CD4-positive, alpha-beta T cell treated with Interferon alpha-2 for 1 hour (primary cell): ENCODE measurements at places on chromosomes 4 and X.

GRCh38 chr4:152594978-152595925 lies 59.4 kb upstream of the FBXW7 start:
- DNase-seq: no peak

DNA sequence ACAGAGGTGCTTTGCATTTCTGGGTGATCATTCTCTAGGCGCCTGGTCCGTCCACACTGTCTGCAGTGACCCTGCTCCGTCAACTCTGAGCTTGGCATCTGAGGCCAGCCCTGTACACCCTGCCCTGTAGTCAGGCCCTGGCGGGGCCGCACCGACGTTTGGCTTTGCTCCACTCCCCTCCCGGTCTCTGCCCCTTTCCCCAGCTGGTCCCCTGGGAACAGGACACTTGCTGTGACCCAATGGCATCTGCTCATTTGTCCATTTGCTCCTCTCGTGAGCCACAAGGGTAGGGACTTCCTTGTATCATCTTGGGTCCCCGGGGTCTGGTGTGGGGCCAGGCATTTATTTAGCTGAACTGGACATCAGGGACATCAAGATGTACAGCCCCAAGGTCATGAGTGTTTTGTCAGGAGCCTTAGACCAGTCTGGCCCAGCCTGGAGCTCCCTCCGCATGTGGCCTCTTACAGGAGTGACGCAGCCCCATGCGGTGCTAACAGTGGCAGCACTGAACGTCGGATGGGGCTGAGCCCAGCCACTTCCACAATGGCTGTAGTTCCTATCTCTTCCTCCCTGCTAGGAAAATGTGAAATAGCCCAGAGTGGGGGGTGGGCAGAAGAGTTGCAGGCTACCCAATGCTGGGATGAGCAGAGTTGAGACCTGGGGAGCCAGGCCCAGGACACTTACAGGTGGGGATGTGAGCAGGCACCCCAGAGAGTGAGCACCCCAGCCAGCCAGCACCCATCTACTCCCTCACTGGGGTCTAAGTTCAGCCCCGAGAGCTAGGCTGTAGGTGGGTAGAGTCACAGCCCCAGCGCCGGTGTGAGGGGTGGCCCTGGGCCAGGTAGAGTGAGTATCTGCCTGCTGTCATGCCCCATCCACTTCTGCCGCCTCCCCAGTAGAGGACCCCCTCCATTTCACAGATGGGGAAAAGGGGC lies 2.0 kb upstream of the SH3BP2 start:
- DNase-seq: no peak

DNA sequence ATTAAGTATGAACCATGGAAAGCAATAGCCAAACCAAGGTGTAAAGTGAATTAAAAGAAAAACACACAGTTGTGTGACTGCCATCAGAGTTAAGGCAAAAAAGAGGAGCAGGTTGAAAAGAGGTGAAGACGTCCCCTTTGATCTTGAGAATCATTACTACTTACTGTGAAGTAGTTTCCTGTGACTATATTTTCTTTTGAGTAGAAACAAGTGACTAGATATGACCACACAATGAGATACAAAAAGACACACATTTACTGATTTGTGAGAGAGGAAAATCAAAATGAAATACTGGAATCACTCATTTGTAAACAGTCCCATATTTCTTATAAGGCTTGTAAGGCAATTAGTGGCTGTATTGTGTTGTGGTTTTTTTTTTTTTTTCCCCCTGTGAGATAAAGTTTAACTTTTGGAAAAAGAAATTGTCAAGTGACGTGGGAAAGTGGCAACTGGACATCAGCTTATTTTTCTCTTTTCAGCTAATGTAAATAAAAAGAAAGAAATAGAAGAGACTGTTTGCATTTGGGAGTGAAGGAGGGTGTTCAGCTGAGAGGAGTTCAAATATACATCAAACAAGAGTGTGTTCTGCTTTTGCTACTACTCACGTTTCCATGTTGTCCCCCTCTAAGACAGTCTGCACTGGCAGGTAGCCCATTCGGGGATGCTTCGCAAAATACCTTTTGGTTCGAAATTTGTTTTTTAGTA lies 106.4 kb upstream of the FTHL17 start:
- no peak for DNase-seq

- no peak for DNase-seq
Observed at GRCh38 chr4:42344749-42345148, 52.5 kb upstream of the SHISA3 start.

GRCh38 chr4:184942444-184943425 lies 75.6 kb upstream of the HELT start:
- no peak for DNase-seq

- DNase-seq: no peak
Observed at GRCh38 chr4:57157596-57158137, 47.5 kb upstream of the IGFBP7 start.

GRCh38 chr4:68336530-68336929 lies 13.4 kb downstream of the YTHDC1 start:
- no peak for DNase-seq

DNA sequence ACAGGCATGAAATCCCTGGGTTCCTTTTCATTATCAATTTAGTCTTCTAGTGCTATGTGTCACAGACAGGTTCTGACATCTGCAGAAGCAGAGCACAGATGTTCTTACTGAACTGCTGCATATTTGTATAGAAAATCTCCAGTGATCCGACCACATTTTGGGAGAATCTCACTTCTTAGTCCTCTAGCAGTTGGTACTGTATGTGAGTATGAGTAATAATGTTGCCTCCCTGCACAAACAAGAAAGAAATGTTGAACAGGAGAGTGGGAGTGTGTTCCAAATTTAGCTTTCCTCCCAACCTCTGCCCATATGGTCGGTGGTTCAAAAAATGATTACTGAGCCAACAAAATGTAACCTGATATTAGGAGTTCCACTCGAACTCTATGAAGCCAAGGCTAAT lies 165.3 kb upstream of the GPC4 start:
- DNase-seq: no peak

- no peak for DNase-seq
Observed at GRCh38 chrX:145002771-145003170, 244.5 kb upstream of the SPANXN1 start.

DNA sequence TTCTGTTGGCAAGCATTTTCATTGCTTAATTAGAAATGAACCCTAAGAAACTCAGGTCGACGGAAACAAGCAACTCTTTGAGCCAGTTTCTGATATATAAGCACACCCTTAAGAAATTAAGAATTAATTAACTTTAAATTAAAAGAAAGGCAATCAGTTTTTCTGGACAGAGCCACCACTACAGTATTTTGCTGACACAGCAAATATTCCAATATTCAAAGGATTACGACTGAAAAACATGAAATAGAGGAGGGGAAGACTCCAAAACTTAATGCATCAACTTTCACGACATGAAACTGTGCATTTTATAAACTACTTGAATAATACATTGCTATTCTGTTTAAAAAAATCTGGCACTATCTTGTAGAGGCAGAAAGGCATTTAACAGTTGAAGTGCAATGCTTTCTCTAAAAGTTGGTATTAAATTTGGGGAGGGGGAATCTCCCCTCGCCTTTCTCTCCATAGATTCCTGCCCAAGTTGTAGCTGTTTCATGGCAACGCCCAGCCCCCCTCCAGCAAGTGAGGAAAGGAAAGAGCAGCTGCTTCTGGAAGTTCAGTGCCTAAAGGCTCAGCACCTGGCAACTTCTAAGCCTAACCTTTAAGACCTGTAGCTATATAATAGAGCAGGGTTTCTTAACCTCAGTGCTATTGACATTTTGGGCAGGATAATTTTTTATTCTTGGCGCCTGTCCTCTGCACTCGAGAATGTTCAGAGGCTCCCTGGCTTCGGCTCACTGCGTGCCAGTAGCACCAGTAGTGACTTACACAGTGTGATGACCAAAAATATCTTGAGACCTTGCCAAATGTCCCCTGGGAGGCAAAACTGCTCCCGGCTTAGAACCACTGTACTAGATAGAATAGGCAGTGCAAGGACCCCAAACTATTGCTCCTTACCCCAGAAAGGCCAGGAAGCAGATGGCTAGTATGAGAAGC lies 6.7 kb upstream of the ZCCHC18 start:
- DNase-seq: no peak

- DNase-seq: no peak
Observed at GRCh38 chr4:145132511-145133098, 34.5 kb downstream of the ABCE1 start.

DNA sequence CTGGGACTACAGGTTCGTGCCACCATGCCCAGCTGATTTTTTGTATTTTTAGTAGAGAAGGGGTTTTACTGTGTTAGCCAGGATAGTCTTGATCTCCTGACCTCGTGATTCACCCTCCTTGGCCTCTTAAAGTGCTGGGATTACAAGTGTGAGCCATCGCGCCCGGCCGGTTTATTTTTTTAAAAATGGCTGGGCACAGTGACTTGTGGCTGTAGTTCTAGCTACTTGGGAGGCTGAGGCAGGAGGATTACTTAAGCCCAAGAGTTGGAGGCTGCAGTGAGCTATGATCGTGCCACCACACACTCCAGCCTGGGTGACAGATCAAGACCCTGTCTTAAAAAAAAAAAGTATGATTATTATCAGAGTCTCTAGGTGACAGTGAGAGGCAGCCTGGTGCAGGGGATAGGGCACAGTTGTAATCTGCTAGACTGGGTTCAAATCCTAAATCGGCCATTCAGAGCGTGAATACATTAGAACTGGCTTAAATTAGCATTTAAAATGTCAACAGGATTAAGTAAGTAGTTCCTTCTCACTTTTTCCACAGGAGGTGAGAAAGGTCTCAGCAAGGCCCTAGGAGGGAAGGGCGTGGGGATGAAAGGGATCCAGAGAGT lies 435 bp upstream of the MGST2 start:
- no peak for DNase-seq

GRCh38 chrX:135408794-135409193 lies 12.9 kb upstream of the SMIM10L2A start:
- DNase-seq: no peak

- DNase-seq: no peak
Observed at GRCh38 chr4:173212379-173212778, 43.8 kb downstream of the GALNT7 start.

DNA sequence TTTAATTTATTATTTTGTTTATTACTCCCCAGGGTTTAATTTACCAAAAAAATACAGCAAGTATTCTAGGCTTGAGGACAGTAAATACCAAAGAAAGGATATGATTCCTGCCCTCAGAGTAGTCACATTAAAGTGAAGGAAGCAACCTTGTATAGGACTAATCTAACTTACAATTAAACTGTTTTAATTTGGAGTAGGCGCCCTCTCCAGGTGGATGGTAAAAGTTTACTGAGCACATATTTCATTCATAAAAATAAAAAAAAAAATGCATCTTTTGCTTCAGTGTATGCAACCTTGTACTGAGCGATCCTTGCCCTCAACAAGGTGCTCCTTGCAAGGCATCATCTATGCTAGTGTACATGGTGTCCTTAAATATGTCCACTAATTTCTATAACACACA lies 72.0 kb upstream of the MAGEB16 start:
- no peak for DNase-seq

DNA sequence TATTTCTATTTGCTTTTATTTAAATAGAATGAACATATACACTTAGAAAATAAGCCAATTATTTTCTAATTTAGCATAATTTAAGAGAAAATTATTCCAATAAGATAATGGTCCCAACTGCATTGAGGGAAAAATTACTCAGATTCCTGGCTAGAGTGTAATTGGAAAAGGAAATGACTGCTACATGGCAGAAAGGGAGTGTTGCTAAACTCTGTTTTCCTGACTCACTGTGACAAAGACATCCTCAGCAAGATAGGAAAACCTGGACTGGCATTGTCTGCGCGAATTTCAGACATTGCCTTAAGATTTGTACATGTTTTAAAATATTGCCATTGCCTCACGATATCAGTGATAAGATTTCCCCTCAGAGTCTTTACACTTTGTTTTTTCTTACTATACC lies 8.2 kb downstream of the TNIP3 start:
- no peak for DNase-seq

GRCh38 chrX:650324-650723 lies 19.7 kb downstream of the SHOX start:
- no peak for DNase-seq

DNA sequence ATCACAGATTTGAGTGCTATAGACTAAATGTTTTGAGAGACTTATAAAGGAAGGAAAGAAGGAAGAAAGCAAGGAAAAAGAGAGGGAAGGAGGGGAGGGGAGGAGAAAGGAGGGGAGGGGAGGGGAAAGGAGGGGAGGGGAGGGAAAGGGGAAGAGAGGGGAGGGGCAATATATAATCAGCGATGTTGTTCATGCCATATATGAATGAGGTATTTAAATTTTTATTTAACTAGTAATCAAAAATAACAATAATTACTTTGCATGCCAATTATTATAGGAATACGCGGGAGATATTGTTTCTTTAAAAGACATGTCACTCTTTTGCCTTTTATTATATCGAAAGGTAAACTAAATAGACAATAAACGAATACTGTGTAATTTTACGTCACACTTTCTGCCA lies 1029.7 kb downstream of the FAT4 start:
- no peak for DNase-seq

- DNase-seq: no peak
Observed at GRCh38 chr4:88573995-88574394, 18.3 kb upstream of the HERC3 start.

DNA sequence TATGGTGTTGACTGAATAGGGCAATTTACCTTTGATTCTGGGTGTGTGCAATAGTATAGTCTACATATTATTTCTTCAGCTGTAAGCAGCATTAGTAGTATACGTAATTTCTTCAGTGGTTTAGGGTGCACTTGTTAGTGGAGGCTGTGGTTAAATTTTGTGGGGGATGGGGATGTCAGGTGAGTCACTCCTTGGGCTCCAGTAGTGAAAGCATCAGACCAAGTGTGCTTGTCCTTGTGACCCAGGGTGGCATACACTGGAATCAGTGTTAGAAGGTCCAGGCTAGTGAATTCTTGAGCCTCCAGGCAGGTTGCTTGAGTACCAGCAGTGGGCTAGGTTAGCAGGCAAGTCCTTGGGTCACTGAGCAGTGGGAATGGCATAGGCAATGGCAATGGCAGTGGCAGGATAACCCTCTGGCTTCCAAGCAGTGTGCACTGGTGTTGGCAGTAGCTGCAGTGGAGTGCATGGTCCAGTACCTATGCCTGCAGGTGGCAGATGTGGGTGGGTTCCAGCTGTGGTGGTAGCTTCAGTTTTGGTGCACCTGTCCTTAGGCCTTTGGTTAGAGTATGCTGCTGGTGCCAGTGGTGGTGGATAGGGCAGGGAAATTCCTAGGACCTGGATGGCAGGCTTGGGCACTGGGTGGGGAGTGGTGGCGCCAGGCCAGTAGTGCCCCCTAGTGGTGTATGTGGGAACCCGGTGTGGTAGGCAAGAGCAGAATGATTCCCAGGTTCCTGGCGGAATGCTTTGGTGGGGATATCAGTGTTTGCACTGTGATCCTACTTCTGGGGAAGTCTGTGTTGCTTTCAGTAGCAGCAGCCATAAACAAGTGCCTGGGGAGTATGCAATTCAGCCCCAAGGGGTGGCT lies 531.0 kb downstream of the SMARCA1 start:
- DNase-seq: no peak

GRCh38 chrX:38192007-38192810 lies 28.5 kb downstream of the SRPX start:
- DNase-seq: no peak

- no peak for DNase-seq
Observed at GRCh38 chr4:174066611-174067205, 216.8 kb downstream of the FBXO8 start.
